ENCODE measurements at places on chromosomes 6 and 20.

DNA sequence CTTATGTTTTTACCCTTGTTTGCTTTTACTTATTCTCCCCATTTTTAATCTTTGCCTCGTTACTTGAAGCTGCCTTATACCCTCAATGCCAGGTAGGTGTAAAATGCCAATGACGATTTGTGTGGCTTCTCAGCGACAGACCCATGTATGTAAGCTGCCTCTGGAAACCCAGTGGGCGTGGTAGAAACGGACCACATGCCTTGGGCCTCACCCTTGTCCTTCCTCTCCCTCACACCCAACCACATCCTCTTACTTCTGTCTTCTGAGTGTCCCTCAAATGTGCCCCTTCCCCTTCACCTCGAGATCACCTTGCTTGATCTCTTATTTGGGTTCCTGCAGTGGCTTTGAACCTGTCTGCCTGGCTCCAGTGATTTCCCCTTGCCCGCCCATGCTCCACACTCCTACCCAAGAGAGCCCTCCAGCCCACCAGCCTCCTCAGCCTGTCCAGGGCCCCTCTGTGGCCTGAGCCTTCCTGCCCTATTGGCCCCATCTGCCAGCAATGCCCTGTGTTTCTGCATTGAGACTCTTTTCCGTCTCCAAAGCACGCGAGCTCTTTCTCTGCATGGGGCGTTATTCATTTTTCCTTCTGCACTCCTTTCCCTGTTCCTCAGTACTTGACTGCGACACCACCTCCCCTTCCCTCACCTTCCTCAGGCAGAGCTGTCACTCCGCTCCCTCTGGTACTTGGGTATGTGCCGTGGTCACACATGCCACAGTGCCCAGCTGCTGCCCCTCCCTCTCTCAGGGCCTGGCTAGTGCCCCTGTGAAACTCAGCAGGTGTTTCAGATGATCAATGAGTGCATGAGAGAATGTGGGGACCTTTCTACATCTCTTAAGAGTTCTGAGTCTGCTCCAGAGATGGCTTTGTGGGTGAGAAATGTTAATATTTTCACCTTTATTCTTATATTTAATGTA lies 115.4 kb downstream of the SLX4IP start:
- no peak for DNase-seq

- DNase-seq = no peak
These were observed 365.6 kb downstream of the FARS2 start for GRCh38 chr6:5626727-5627426.

DNA sequence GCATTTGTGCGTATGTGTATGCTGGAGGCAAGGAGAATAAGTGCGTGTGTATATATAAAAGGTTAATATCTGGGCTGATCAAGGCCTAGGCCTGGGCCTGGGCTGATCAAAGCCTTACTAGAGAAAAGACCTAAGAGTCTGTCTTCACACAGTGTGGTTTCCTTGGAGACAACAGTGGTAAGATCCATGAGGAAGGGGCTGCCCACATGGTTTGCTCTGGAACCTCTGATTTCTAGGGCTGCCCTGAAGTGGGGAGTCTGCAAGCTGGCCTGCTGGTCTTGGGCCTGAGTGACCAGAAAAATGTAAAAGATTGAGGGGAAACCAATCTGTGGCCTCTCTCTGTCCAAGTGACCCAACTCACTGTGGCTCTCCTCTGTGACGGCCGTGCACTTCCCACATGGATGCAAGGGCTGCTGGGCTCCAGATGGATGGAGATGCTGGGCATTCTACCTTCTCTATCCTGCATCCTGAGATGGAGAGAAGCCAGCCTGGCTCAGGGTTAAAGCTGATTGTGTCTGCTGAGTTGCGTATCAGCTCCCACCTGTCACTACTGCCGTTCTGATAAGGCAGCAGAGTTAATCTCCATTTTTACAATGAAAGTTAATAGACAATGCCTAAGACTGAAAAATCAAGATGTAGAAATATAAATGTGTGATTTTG lies 90.3 kb upstream of the NXT1 start:
- DNase-seq = no peak

GRCh38 chr20:51134405-51134804 lies 111.5 kb upstream of the KCNG1 start:
- no peak for DNase-seq

DNA sequence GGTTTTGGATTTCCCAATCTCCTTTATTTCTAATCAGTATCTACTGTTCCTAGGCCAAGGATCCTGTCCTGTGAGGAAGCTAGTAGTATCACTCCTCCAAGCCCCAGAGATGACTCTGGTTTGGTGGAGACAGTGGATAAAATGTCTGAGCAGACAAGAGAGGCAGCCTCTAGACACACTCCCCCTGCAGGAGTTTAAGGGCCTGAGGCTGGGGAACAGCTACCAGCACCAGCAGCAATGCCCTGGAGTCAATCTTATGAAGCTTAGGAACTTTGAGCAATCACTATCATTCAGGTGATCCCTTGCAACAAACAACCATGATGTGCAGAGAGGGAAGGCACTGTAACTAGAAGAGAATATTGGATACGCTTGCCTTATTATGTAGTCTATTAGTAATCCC lies 384.7 kb upstream of the ID4 start:
- no peak for DNase-seq

DNA sequence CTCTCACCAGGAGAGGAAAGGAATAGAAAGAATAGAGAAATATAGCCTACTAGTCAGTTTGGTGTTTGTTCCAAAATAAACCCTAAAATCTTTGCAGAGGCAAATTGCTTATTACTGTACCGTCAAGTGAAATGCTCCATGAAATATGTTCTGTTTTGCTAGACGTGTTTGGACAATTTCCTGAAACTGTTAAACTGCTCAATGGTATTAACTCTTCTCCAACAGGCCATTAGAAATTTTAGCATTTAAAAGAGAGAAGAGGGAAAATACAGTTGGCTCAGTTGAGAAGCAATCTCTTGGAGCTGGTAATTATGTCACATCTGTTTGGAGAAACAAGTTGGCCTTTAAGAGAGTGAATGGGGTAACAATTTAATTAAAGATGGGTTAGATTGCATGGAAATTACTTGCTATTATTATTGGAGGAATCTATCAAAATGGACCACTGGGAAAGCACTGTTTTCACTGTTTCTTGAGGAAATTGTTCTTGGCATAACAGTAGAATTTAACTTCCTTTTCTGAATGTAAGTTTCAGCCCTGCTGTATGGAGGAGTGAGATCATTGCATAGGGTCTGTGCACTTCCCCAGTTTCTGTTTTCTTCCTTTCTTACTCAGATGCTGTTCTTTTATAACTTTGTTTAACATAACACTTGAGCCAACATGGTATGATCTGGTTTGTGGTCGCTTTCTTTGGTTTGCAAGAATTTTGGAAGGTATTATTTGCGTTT lies 373.6 kb downstream of the PLCB1 start:
- no peak for DNase-seq

- DNase-seq = no peak
These were observed 47.4 kb upstream of the DSN1 start for GRCh38 chr20:36820928-36821327.

DNA sequence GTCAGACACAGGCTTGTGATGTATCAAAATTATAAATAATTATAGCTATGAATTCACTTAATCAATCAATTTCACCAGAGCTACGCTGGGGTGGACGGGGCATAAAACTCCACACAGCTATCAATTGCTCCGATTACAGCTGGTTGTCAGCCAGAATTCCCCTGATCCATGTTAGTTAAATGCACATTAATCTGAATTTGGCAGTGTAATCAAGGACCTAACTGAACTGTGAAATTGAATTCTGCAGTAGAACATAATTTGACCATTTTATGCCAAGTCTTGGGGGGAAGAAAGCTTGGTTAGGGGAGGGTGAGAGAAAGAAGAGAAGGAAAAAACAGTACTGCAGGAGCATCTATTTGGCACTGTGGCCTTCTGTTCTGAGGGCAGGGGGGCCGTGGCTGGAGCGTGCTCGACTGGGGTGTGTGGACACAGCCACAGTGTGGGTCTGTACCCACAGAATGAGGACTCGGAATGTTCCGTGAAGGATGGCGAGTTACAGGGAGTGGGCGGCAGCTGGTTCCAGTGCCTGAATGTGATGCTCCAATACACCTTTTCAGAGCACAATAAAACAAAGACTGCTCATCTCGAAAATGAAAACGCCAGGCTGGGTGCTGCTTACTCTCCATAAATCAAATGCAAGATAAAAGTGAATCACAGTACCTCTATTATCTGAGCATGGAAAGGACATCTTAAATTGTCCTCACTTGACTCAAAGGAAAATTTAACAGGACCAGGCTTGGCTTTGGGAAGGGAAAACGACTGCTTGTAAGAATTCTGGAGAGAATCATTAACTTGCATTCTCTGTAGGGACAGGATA lies 59.2 kb downstream of the LAMP5 start:
- DNase-seq = no peak

DNA sequence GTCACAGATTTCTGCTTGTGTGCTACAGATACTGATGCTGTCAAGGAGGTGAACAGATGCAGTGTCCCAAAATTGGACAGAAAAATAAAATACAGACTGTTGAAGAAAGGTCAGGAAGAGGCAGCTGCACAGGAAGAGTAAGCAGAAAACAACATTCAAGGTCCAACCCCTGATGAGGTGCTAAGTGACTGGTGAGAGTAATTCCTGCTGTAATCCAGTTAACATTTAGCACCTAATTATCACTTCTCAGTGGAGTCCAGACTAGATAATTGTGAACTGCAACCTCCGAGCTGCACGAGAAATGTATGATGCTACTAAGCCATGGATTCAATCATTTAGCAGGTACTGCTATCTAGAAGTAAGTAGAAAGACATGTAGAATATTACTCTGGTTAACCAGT lies 36.3 kb upstream of the NRSN1 start:
- DNase-seq = no peak

- DNase-seq = peak; percentile 30
These were observed 40.4 kb upstream of the TINAG start for GRCh38 chr6:54267798-54268197.

- DNase-seq = no peak
These were observed 60.7 kb downstream of the PCSK2 start for GRCh38 chr20:17287503-17287902.

GRCh38 chr6:121582262-121582661 lies 146.8 kb downstream of the GJA1 start:
- no peak for DNase-seq

- no peak for DNase-seq
These were observed 89.0 kb downstream of the IPCEF1 start for GRCh38 chr6:154267508-154268106.

GRCh38 chr6:63676412-63677114 lies 41.0 kb downstream of the PHF3 start:
- no peak for DNase-seq

Measured in HL-60 (cell line).